ENCODE measurements at places on chromosomes 3 and 15.

- no peak for DNase-seq
These were observed 22.1 kb upstream of the GOLGA6C start for GRCh38 chr15:75235760-75236729.

GRCh38 chr3:112124907-112125607 is 8.0 kb downstream of the GCSAM start:
- no peak for DNase-seq

DNA sequence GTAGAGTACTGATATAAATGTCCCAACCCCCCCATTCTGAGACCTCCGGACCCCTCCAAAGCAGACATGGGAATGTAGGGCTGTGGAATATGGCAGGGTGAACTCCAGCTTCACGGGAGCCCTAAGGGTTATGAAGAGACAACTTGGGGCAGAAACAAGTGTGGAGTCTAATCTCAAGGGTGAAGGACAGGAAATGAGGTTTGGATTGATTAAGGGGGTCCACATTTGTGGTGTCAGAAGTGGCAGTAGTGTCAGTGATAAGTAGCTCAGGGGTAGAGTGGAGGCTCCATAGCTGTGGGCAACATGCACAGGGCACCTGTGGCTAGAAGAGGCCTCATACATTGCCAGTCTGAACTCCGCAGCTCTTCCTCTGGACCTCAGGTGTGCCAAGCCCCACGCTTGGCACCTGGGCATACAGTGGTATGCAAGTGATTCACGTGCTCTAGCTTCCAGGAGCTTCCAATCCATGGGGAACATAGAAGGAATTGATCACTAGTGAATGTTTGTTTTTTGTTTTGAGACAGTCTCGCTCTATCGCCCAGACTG is 4.1 kb upstream of the P4HTM start:
- DNase-seq = no peak

DNA sequence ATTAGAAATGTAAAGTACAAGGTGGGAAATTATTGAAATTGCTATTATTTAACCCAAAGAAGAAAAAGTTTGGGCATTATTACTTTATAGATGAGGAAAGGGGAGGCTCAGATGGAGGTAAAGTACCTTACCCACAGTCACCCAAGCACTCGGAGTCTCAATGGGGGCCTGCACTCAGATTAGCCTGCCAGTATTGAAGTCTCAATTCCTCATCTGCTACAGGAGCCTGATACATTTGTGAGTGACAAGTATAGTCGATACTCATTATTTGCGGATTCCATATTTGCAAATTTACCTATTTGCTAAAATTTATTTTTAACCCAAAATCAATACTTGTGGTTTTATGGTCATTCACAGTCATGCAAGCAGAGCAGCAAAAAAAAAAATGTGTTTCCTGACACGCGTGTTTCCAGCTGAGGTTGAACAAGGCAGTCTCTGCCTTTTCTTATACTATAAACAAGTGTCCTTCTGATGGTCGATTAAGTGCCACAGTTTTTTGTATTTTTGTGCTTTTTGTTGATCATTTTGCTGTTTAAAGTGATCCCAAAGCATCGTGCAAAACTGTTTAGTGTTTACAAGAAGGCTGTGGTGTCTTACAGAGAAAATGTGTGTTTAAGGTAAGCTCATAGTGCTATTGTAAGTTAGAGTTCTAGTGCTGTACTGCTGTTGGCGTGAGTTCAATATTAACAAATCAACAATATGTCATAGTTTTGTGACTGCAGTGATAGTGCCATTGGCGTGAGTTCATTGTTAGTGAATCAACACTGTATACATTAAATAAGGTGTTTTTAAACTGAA is 48.0 kb downstream of the ARHGEF26 start:
- no peak for DNase-seq

DNA sequence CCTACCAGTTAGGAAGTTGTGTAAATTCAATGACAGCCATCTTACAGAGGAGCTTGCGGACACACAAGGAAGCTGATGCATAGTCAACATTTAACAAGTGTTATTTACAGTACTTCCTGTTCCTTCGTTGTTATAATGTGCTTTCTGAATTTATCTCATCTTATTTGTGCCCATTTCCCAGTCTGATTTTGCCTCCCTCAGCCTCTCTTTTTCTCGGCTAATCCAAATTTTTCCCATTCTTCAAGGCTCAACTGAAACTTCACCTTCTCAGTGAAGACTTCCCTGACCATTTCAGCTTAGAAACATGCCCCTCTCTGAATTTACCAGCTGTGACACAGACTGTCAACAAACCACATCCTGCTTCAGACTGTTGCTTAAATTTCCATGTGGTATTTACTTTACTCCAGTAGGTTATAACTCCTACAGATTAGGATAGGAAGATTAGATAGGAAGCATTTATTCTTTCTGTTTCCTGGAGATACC is 55.7 kb upstream of the CP start:
- no peak for DNase-seq

Measured in SK-N-MC (cell line).